ENCODE measurements at places on chromosomes 5 and 9. TPM values are rescaled to one million over a fixed set of nuclear protein-coding genes. Genes with fewer than 3 reads are reported as not detected.

DNA sequence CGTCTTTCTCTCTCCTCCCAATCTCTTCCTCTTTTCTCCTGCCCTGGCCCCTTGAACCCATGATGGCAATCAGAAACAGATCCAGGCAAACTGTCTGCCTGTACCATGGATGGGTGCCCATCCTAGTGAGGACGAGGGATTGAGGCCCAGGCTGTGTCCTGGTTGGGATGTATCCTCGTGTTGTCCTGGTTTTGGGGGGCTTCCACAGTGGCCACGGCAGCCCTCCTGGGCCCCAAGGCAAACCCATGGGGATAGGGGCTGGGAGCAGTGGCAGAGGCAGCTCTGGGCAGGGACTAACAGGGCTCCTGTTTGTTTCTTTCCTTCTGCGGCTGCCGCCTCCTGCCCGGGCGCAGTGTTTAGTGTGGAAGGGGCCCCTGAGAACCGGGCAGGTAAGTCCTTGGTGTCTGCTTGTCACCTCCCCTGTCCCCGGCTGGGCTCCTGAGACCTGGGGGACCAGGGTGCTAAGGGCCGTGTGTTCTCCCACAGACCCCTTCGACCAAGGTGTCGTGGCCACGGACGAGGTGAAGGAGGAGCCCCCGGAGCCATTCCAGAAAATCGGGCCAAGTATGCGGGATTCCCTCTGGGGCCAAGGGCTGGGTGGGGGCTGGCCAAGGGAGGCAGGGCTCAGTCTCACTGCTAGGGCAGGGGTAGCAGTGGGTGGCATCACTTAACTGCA, 70.0 kb downstream of the AMBP start:
- H3K4me3 ChIP-seq: no peak overlapping the region
- H3K27ac ChIP-seq: no peak overlapping the region
- no peaks in the 10 kb centered on the region for H3K27me3 ChIP-seq
- peak; percentile 17 for DNase-seq
- H3K4me1 ChIP-seq: peaks cover 3% of the 10 kb centered on the region

- no peak overlapping the region for H3K27ac ChIP-seq
- no peak overlapping the region for H3K4me3 ChIP-seq
- DNase-seq: no peak
- H3K36me3 ChIP-seq: no peaks in the 10 kb centered on the region
Observed at GRCh38 chr5:169988206-169988605, 7.9 kb upstream of the INSYN2B start.

GRCh38 chr5:133130387-133131118, 78.7 kb downstream of the HSPA4 start:
- H3K4me3 ChIP-seq: no peak overlapping the region
- no peaks in the 10 kb centered on the region for H3K27me3 ChIP-seq
- peaks cover 2% of the 10 kb centered on the region for H3K4me1 ChIP-seq
- H3K27ac ChIP-seq: no peak overlapping the region
- no peak for DNase-seq

GRCh38 chr5:139246394-139246793, 47.1 kb upstream of the MATR3 start:
- no peak overlapping the region for H3K4me3 ChIP-seq
- no peaks in the 10 kb centered on the region for H3K4me1 ChIP-seq
- DNase-seq: peak; percentile 36
- no peak overlapping the region for H3K27ac ChIP-seq
- H3K36me3 ChIP-seq: no peaks in the 10 kb centered on the region

DNA sequence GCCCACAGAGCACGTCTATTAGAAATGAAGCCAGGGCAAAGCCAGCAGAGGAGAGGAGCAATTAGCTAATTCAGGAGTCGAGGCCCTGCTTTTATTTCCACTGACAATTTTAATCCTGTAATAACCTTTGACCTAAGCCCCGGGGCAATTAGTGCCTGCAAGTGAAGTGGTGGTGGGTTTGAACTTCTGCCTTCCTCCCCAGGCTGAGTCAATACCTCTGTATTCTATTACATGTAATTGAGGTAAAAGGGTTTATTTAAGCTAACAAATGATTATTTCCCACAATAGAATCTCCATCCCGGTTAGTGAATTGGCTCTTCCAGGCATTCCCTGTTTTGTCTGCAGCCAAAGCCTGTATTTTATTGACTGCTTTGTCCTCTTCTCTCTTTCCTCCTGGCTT, 49.9 kb downstream of the FGF18 start:
- no peaks in the 10 kb centered on the region for H3K27me3 ChIP-seq
- no peak overlapping the region for H3K4me3 ChIP-seq
- H3K36me3 ChIP-seq: no peaks in the 10 kb centered on the region
- no peaks in the 10 kb centered on the region for H3K4me1 ChIP-seq

- no peak overlapping the region for H3K27ac ChIP-seq
- H3K36me3 ChIP-seq: peaks cover 2% of the 10 kb centered on the region
- no peak for DNase-seq
- no peak overlapping the region for H3K4me3 ChIP-seq
- H3K4me1 ChIP-seq: 0 out of 2 replicates have a peak, but pooled peaks cover 3% of the 10 kb centered on the region
Observed at GRCh38 chr9:33012328-33013069, 11.1 kb upstream of the APTX start.

- H3K4me3 ChIP-seq: no peak overlapping the region
- H3K4me1 ChIP-seq: no peaks in the 10 kb centered on the region
- H3K27ac ChIP-seq: no peak overlapping the region
- no peak for DNase-seq
Observed at GRCh38 chr5:58965677-58966414, 383.0 kb downstream of the RAB3C start.

DNA sequence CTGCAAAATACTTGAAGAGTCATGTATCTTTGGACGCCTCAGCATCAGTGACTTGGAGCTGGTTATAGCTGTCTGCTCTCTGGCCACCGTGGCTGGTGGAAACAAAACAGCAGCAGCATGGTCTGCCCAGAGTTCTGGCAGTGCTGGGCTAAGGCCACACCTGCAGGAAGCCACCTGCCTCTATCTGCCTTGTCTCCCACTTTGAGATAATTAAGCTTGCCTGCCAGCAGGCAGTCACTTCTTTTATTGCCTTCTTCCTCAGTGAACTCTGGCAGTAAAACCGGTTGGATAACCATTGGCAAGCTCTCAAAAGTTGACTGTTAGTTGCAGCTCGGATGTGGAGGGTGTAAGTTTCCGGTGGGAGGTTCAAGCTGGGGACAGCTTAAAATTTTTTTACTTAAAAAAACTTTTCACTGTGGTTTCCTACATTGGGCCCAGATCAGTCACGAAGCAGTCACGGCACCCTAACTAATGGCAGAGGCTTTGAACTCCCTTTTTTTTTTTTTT, 4.9 kb downstream of the SMIM3 start:
- H3K36me3 ChIP-seq: peaks cover 31% of the 10 kb centered on the region
- peaks cover 4% of the 10 kb centered on the region for H3K27me3 ChIP-seq
- no peak overlapping the region for H3K27ac ChIP-seq
- H3K4me3 ChIP-seq: peak overlapping the region; percentile 32

- H3K4me1 ChIP-seq: no peaks in the 10 kb centered on the region
- no peaks in the 10 kb centered on the region for H3K27me3 ChIP-seq
- no peak overlapping the region for H3K27ac ChIP-seq
- no peaks in the 10 kb centered on the region for H3K36me3 ChIP-seq
Observed at GRCh38 chr5:3542158-3542557, 53.5 kb upstream of the IRX1 start.

GRCh38 chr9:7467186-7467585, 332.4 kb downstream of the DMAC1 start:
- H3K4me1 ChIP-seq: no peaks in the 10 kb centered on the region
- no peaks in the 10 kb centered on the region for H3K27me3 ChIP-seq
- H3K4me3 ChIP-seq: no peak overlapping the region
- no peak overlapping the region for H3K27ac ChIP-seq
- H3K36me3 ChIP-seq: no peaks in the 10 kb centered on the region

DNA sequence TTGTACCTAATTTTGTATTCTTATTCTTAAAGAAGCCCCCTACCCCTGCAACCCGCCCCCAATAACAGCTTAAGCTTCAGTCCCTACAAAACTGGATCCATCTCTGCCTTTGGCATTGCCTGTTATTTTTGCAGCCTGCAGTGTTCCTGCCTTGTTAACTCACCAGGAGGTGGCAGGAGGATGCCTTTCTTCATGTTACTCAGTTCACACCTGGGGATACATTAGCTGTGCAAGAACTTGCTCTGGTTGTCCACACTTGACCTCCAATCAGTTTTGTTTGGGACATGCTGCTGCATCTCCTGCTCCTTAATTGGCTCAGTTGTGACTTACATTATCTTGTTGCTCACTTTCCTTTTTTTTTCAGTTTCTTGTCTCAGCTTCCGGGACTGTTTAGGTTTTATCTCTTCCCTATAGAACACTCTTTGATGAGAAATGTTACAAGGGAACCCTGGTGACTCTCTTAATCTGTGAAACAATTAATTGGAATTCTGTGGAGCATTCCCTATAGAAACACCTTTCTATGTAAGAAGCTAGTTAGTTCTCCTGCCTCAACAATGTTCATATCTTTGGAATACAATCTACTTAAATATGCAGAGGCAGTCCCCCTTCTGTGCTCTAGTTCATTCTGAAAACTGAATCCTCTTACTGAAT, 467.7 kb upstream of the ACO1 start:
- no peaks in the 10 kb centered on the region for H3K27me3 ChIP-seq
- no peaks in the 10 kb centered on the region for H3K36me3 ChIP-seq
- H3K4me1 ChIP-seq: peaks cover 3% of the 10 kb centered on the region
- H3K27ac ChIP-seq: no peak overlapping the region

DNA sequence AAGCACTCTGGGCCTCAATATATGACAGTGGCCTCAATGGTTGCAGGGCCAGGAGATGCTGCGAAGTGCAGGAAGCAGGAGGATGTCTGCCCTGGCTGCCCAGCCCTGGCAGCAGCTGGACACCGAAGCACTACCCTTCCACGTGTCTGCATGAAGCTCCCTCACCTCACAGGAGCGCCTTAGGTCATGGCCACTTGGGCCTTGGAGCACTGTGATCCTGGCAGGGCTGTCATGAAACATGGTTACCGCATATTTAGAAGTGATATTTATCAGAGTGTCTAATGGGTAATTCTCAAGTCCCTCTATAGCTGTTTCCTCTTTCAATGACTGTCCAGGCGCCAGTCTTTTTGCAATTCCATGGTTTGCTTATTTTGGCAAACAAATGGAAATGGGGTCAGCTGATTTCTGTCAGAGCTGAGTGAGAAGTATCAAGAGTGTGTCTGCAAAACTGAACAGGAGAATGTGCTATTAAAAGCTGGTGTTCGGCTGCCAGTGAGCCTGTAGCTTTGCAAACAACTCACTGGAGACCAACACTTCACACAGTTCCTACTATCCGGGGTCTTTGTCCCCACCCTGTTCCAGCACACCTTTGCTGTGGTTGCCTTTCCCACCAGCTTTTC, 285.9 kb downstream of the KIF4B start:
- no peak for DNase-seq
- H3K36me3 ChIP-seq: no peaks in the 10 kb centered on the region
- no peak overlapping the region for H3K27ac ChIP-seq

GRCh38 chr5:79069488-79070349, at the start of the genes BHMT2 and DMGDH:
Gene BHMT2 (plus strand): TSS chr5:79069767. CDS start chr5:79069783, 16 bp downstream.
Gene DMGDH (minus strand): TSS chr5:79069674. CDS start chr5:79069620, 54 bp downstream.
- H3K36me3 ChIP-seq: peaks cover 4% of the 10 kb centered on the region
- H3K27ac ChIP-seq: no peak within 1 kb of the TSS
- no peaks in the 10 kb centered on the region for H3K27me3 ChIP-seq
- DNase-seq: peak; percentile 37

GRCh38 chr9:105258225-105258737, 13.8 kb downstream of the SLC44A1 start:
- H3K27ac ChIP-seq: no peak overlapping the region
- H3K4me1 ChIP-seq: peaks cover 6% of the 10 kb centered on the region
- H3K27me3 ChIP-seq: no peaks in the 10 kb centered on the region
- H3K36me3 ChIP-seq: no peaks in the 10 kb centered on the region
- DNase-seq: no peak
- no peak overlapping the region for H3K4me3 ChIP-seq

DNA sequence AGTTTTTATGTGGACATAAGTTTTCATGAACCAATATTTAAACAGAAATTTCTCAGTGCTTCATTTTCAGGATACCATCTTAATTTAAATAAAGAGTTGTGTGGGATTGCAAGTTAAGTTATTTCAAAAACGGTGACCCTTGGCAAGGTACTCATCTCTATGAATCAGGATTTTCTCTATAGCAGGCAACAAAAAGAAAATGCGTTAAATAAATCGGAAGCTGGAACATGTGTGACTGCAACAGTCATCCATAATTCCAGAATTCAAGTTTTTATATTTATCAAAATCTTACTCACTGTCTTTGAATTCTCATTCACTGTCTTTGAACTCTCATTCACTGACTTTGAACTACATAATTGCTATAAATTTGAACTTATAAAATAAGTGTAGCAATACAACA, 5.8 kb upstream of the RECK start:
- no peaks in the 10 kb centered on the region for H3K36me3 ChIP-seq
- H3K4me3 ChIP-seq: no peak overlapping the region
- no peak for DNase-seq
- H3K27ac ChIP-seq: no peak overlapping the region
- no peaks in the 10 kb centered on the region for H3K4me1 ChIP-seq

GRCh38 chr9:131238402-131239021, 37.8 kb downstream of the FAM78A start:
- peaks cover 4% of the 10 kb centered on the region for H3K4me1 ChIP-seq
- peak overlapping the region; percentile 63 for H3K4me3 ChIP-seq
- H3K36me3 ChIP-seq: peaks cover 15% of the 10 kb centered on the region

DNA sequence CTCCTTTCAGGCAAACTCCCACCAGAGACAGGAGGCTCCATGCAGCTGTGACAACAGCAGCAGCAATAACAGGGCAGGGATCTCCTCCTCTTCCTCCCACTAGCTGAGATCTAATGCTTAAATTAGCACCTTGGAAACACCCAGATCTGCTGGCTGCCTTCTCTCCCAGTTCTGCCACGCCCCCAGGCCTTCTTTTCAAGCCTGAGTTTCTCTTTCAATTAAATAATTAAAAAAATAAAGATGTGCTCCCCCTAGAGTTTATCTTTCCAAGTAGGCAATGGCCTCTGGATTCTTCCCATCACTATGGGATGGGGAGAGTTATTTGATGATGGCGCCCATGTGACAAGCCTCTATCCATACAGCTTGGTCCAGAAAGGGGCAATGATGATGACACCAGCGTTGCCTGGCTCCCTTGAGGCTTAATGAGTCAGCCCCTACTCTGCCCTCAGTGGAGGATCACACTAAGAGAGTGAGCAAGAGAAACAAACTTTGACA, 3.8 kb downstream of the FAM219A start:
- no peaks in the 10 kb centered on the region for H3K36me3 ChIP-seq
- DNase-seq: no peak
- peaks cover 7% of the 10 kb centered on the region for H3K4me1 ChIP-seq

GRCh38 chr5:131413605-131414559, 150.0 kb downstream of the CDC42SE2 start:
- H3K27ac ChIP-seq: no peak overlapping the region
- no peaks in the 10 kb centered on the region for H3K27me3 ChIP-seq
- peaks cover 6% of the 10 kb centered on the region for H3K36me3 ChIP-seq
- H3K4me3 ChIP-seq: no peak overlapping the region

Gene DOK3
- 15.9 TPM for total RNA-seq

Gene ABL1
- total RNA-seq: 83.6 TPM

Gene THBS4
- 18.6 TPM for total RNA-seq

Gene STK10
- total RNA-seq: 14.6 TPM
